ENCODE measurements at places on chromosomes 11 and 22.
A peak's percentile ranks its signal among the peaks of the same experiment; 100 is the strongest.

DNA sequence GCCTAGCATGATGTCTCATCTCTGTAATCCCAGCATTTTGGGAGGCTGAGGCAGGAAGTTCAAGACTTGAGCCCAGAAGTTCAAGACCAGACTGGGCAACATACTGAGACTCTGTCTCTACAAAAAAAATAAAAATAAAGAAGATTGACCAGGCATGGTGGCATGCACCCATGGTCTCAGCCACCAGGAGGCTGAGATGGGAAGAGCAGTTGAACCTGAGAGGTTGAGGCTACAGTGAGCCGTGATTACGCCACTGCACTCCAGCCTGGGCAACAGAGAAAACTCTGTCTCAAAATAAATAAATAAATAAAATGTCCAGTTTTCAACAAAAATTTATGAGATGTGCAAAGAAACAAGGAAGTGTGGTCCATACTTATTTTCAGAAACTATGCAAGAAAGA lies 28.3 kb downstream of the EFCAB6 start:
- DNase-seq: no peak

DNA sequence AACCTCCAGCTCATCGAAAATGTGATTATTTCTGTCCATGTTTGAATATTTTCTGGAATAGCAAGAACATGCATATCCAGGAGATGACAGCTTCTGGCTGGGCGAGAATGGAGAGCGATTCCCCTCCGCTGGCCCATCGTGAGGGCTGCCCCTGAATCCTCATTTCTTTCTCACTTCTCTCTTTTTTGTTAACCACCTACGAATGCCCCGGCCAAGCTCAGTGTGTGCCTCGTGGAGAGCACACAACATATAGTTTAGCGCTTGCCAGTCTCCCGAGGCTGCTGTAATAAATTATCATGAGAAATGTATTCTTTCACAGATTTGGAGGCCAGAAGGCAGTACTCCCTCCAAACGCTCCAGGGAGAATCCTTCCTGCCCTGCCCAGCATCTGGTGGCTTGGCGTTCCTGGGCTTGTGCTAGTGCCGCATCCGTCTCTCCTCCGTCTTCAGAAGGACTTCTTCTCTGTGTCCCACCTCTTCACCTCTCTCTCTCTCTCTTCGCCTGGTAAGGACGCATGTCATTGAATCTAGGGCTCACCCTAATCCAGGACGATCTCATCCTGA lies 1306.0 kb downstream of the TBC1D22A start:
- DNase-seq: no peak

DNA sequence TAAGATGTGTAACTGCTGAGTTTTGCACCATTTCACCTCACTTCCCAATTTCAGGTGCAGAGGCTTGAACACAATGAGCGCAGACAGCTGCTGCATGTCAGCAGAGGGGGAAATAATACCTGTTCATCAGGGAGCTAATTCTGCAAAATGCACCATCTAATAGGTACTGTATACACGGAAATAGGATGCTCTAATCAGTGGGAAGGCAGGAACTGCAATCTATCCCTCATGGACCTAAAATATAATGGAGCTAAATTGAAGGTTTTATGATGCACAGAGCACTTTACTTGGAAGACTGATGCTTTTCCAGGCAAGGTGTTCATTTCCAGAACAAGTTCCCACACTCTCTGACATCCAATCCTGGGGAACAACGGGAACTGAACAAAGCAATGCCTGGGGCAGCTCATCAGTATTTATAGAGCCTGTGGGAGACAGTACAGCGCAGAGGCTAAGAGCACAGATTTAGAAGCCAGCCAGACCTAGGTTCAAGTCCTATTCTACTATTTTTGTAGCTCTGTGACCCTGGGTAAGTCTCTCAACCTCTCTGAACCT lies 78.5 kb downstream of the TENM4 start:
- DNase-seq: no peak

- no peak for DNase-seq
Measured at GRCh38 chr11:2534134-2534956, 89.5 kb downstream of the KCNQ1 start.

GRCh38 chr11:60251485-60252212 lies 8.7 kb upstream of the MS4A4E start:
- no peak for DNase-seq

- DNase-seq: no peak
Measured at GRCh38 chr11:36608491-36609199, 10.6 kb upstream of the RAG2 start.

- DNase-seq: no peak
Measured at GRCh38 chr11:109512249-109512648, 90.3 kb downstream of the C11orf87 start.

- no peak for DNase-seq
Measured at GRCh38 chr11:1732418-1733008, 17.9 kb downstream of the IFITM10 start.

- DNase-seq: no peak
Measured at GRCh38 chr11:63998558-63999348, 12.5 kb downstream of the OTUB1 start.

DNA sequence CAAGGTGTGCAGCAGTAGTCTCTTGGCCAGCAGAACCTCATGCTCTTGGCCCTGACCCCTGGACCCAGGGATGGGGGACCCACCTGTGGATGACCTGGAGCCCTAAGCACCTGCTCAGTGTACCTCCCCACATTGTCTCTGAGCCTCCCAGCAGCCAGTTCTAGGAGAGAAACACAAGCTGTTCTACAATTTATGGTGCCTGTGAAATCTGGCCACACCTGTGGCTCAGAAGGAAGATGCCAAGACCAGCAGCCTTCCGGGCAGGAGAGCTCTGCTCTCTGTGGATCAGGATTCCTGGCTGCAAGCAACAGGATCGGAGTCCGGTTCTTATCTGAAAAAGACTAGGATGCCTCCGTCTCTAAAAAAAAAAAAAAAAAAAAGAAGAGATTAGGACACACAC lies 103.6 kb upstream of the ANO1 start:
- no peak for DNase-seq

DNA sequence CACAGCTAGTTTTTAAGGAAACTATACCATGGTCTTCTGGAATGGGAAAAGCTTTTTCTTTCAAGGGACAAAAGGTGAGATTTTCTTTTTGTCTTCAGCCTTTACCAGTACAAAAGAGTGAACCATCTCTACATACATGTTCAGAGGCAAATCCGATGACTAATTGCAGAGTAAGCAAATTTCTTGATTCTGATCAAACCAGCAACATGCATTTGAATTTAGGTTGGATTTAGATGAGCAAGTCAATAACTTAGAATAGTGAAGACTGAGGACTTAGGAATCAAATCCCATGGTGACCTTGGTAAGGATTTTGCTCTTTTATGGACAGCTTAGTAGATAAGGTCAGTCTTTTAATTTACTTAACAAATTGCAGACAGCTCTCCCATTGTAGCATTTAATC lies 65.9 kb upstream of the BLID start:
- DNase-seq: no peak

DNA sequence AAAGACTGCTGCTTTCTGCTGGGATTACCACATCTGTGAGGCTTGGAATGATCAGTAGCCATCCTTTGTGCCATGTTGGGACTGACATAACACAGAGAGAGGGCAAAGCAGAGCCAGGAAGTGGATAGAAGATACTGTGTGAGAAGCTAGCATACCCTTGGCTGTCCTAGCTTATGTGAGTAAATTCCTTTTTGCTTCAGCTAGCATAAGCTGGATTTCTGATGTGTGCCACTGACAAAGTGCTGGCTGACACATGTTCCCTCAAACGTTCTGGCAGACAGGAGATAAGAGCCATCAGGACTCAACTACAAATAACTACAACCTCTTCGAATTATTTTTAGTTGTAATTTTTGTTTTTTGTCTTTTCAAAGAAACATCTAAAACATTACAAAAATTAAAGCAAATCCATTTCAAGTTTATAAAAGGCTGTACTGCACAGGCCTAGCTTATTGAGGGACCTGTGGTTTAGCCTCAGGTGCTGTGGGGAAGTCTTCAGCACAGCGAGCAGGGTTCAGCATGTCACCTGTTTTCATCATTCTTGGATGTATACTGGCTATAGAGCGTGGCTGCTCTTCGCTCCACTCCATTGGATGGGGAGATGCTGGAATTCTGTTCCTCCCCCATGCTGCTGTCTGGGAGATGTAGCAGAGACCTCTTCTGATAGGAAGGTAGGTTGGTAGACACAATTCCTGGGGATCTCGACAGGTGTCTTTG lies 120.9 kb downstream of the SWAP70 start:
- no peak for DNase-seq

DNA sequence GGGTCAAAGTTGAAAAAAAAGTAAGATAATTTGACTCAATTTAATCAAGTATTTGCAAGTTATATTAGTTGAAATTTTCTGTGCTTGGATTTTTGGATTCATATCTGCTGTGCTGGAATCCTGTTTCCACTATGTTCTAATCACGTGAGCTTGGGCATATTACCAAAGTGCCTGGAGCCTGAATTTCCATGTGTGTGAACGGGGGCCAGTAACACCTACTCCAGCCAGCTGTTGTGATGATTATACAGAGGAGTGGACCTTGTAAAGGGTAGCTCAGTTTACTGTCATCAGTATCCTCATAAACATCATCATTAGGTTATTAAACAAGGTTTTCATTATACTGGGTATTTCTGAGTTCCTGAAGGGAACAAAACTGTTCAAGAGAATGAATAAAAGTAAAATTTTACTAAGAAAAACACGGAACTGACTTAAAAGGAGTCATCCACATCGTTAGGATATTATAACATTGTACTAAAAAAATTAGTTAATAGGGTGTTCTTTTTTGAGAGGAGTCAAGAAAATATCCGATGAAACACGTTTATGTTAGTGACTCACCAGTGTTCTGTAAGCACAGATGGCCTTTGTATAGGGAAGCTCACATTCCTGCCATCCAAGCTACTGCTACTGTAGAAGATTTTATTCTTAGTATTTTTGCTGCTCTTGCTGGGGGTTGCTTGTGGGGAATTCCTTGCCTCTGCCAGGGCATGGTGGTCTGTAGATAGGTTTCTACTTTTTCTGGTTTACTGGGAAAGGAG lies 144.1 kb downstream of the ARHGAP42 start:
- DNase-seq: no peak

- peak; percentile 1 for DNase-seq
Measured at GRCh38 chr11:75214411-75214821, 26.2 kb upstream of the TPBGL start.

GRCh38 chr22:27107824-27108223 lies 450.4 kb downstream of the MIAT start:
- DNase-seq: no peak

GRCh38 chr11:11668781-11669180 lies 47.0 kb upstream of the GALNT18 start:
- no peak for DNase-seq

- DNase-seq: no peak
Measured at GRCh38 chr11:96339706-96340554, 3.1 kb downstream of the MAML2 start.

- no peak for DNase-seq
Measured at GRCh38 chr11:788953-789940, 643 bp downstream of the CEND1 start.

DNA sequence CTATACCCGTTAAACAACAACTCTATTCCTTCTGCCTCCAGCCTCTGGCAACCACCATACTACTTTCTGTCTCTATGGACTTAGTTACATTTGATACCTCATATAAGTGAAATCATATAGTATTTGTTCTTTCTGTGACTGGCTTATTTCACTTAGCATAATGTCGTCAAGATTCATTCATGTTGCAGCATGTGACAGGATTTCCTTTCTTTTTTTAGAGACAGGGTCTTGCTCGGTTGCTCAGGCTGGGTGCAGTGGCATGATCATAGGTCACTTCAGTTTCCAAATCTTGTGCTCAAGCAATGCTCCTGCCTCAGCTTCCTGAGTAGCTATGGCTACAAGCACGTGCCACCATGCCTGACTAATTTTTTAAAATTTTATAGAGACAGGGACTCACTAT lies 29.4 kb upstream of the SORL1 start:
- DNase-seq: no peak

DNA sequence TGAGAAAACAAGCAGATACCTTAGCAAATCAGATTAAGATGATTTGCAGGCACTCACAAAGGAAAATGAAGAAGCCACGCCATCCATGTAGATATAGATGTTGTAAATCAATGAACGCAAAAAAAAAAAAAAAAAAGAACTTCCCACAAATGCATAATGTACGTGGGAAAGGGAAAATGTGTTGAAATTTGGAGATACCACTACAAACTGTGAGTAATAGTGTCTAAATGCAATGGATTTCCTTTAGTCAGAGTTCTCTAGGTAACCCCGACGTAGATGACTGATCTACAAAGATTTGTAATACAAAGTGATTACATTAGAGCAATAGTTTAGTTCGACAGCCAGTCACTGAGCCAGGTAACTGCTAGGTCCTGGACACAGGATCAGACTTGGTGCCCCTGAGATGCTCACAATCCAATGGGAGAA lies 783 bp upstream of the ANKRD54 start:
- DNase-seq: no peak

GRCh38 chr11:1041149-1041467 lies 4.6 kb upstream of the MUC6 start:
- no peak for DNase-seq

DNA sequence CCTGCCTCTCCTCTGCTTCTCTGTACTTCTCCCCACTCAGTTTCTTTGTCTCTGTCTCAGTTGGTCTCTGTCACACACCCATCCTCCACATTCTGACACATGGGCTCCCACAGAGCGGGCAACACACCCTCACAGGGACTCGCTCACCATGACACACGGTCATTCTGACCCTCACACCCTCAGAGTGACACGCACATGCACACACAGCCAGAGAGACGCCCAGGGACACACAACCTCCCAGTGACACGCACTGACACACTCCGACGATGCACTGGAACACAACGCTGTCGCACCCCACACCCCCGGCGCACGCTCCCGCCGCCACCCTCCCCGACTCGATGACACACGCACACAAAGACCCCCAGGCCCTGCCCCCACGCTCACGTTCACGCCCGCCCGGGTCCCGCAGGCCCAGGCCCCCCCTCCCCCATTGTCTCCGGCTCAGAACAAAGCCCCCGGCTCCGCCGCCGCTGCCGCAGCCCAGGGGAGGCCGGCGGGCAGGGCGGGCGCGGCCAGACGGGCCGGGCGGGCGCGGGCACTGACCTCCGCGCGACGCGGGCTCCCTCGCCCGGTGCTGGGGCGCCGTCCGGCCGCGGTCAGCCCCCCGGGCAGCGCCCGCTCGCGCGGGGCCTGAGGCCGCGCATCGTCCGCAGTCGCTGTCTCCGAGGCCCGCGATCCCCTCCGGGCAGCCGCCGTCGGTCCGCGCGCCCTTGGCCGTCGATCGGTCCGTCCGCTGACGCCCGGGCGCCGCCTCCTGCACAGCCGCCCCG lies 404 bp downstream of the DCHS1 start:
- no peak for DNase-seq

GRCh38 chr11:86508604-86509587 lies 134.2 kb downstream of the CCDC81 start:
- DNase-seq: no peak

GRCh38 chr11:58786693-58787092 lies 55.0 kb upstream of the GLYAT start:
- DNase-seq: no peak

GRCh38 chr11:134270250-134270714 lies 5.9 kb upstream of the GLB1L3 start:
- no peak for DNase-seq

GRCh38 chr22:48579928-48580309 lies 1247.8 kb downstream of the BRD1 start:
- DNase-seq: no peak
